Fibroblast of upper back skin (primary cell): ENCODE measurements at places on chromosomes 16 and 17.

GRCh38 chr16:74874912-74875546 is 100.4 kb upstream of the FA2H start:
- DNase-seq: no peak

- peak; percentile 61 for DNase-seq
Measured at GRCh38 chr16:53745086-53745485, 41.1 kb downstream of the FTO start.

GRCh38 chr16:89961920-89962319 is 13.4 kb downstream of the DEF8 start:
- DNase-seq: no peak

GRCh38 chr17:76213491-76213890 is 26.8 kb downstream of the RNF157 start:
- no peak for DNase-seq

- no peak for DNase-seq
Measured at GRCh38 chr16:66395806-66396555, 29.5 kb downstream of the CDH5 start.

DNA sequence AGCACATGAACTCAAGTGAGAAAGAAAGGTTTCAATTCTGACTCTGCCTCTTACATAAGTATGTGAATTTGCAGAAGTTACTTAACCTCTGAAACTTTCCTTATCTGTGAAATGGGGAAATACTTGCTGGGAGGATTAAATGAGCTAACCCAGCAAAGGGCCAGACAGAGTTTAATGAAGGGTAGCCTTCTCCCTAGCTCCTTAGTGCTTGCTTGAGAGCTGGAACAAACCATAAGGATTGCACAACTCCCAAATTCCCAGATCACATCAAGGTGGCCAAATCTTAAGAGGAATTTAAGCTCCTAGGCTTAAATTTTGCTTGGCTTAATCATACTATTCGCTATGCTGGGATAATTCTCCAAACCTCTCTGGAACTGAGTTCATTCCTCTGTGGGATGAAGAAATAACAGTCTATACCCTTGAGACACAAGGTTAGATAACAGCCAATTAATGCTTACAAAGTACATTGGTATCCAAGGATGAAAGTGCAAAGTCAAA is 11.8 kb upstream of the WSB1 start:
- peak; percentile 81 for DNase-seq
